ENCODE measurements at places on chromosomes 11 and 22.

DNA sequence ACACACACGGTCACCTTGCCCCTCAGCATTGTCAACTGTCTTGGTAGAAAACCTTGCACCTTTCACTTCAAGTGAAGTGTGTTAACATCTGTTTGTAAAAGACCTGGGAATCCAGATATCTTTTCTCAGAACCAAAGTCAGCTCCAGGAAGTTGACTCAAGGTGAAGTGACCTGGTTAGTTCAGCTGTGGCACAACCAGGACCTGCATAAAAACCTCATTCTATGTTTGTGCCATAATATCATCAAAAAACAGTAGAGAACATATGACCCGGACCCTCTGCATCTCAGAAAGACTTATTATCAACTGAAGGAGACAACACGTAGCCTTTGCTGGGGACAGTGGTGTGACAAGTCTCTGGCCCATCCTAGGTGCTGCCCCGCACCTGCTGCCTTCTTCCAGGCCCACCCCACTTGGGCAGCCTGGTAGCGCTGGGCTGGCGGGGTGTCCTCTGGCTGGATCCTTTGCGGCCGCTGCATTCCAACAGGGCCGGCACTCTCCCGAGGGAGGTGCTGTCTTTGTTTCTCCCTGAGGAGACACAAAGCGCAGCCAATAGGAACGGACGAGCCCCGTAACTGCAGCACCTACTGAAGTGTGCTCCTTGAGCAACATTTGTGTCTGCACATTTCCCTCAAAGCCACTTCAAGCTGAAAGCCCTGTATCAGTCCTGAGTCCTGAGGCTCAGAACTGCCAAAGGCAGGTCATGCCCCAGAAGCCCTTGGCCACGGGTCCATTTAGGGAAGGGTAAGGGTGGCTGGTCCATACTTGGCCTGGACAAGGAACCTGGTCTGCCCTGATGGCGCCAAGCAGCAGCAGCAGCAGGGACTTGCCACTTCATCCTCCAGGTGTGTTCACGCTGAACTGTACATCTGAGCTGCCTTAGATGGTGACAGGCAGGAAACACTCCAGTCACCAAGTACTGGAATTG lies 25.2 kb downstream of the LRRC74B start:
- no peak for DNase-seq

- no peak for DNase-seq
These were observed 318.7 kb downstream of the TMEM135 start for GRCh38 chr11:87356428-87356827.

- no peak for DNase-seq
These were observed 5.3 kb downstream of the LGALS12 start for GRCh38 chr11:63511048-63511748.

- no peak for DNase-seq
These were observed 216.1 kb upstream of the NTM start for GRCh38 chr11:131154351-131154750.

- no peak for DNase-seq
These were observed 534.7 kb downstream of the CNTN5 start for GRCh38 chr11:99555486-99555885.

DNA sequence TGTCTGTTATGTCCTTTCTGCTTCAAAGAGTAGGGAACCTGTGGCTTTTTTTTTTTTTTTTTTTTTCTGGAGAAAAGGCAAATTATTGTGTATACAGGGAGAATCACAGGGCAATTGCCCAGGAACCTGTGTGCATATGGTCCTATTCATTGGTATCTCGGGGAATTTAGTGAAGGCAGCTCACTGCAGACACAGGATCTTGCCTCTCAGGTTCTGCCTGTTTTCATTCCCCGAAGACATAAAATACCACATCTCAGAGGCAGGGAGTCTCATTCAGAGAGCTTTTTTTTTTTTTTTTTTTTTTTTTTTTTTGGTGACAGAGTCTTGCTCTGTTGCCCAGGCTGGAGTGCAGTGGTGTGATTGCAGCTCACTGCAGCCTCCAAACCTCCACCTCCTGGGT lies 88.3 kb downstream of the OSBP2 start:
- no peak for DNase-seq

- no peak for DNase-seq
These were observed 98.9 kb downstream of the CACNA1I start for GRCh38 chr22:39669432-39669831.

DNA sequence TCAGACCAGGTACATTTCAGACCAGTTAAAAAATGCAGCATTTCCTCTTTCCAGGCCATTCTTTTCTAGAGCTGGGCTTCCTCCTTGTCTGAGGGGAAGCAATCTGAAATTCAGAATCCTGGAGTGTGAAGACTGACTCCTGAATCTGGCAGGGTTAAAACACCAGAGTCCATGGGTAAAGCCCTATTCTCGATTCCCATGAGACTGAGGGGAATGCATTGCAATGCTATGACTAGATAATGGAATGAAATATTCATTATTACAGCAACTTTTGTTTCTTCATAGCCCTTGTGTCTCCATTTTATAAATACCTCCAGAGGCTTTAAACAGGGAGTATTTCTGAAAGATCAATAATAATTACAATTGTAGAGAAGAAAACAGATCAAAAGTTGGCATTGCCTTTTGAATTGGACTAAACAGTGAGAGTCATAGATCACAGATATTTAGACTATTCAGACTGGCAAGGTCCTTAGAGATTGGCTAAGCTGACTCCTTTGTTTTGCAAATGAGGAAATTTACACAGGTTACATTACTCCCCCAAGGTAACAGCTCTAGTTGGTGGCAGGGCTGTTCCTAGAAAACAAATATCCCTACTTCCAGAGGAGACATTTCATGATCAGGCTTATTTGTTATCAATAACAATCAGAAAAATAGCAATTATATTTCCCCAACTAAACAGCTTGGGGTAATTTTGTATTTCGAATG lies 632.6 kb upstream of the KIRREL3 start:
- DNase-seq: peak; percentile 1

- DNase-seq: no peak
These were observed 110.2 kb upstream of the MTNR1B start for GRCh38 chr11:92859156-92859690.

- peak; percentile 9 for DNase-seq
These were observed 35.6 kb upstream of the ADORA2A start for GRCh38 chr22:24391836-24392217.

DNA sequence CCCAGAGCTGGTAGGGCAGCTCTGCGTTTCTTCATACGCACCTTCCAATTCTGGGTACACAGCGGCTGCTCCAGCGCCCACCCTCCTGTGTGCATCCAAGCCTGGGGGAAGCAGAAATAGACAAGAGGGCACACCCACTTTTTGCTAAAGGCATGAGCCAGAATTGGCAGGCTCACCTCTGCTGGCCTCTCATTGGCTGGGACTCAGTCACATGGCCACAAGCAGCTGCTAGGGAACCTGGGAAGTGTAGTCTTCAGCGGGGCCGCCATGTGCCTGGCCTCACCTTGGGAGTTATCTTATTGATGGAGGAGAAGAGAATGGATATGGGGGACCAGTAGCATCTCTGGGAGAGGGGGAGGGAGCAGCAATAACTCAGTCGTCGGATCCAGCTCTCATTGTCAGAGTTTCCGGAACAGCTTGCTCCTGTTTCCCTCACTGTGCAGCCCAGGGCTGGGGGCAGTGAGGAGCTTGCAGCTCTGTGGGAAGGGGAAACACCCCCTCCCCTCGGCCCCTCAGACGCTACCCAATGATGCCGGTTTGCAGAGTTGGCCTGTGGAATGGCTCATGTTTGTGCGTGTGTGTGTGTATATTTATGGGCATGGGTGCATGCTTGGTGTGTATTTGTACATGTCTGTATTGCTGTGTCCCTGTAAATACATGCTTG lies 11.8 kb upstream of the MIEF1 start:
- peak; percentile 84 for DNase-seq

DNA sequence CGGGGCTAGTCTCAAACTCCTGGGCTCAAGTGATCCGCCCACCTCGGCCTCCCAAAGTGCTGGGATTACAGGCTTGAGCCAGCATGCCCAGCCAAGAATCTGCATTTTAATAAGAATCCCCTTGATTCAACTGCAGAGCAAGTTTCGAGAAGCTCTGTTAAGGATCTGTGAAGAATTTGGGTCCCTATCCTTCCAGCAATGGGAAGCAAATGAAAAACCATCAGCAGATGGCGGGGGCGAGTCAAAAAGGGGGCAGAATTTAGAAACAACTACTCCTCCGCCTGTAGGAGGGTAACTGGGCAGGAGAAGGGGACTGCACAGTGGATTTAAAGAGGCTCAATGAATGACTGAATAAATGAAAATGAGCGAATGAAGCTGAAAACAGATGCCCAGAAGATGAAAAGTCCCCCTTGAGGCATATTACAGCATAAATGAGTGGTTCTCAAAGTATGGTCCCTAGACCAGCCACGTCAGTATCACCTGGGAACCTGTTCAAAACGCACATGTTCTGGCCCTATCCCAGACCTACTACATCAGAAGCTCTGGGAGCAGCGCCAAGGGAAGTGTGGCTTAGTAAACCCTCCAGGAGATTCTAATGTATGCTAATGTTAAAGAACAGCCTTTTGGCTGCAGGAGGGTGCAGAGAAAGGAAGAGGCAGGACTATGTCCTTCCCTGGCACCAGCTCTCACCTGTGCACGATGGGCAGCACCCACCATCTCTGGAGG lies 15.0 kb downstream of the VWCE start:
- no peak for DNase-seq

DNA sequence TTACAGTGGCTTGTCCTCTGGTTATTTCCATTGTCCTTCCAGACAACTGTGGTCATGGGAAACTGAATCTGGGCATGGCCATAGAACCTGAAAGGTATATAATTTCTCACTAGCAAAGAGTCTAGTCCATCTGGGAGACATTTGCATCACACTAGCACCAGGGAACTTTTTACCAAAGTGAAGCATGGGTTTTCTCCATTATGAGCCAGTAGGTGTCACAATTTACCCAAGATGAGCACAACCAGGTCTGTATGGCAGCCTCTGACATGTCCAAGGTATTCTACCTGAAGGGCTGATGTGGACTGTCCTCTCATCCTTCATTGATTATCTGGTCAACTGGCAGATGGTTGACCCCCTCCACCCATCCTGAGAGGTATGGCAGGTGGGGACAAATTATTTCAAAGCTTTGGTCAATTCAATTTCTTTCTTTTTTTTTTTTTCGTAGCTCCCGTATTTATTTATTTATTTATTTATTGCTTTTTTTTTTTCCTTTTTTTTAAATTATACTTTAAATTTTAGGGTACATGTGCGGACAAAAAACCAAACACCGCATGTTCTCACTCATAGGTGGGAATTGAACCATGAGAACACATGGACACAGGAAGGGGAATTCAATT lies 425.9 kb downstream of the TMEM135 start:
- DNase-seq: no peak

GRCh38 chr11:35276396-35277145 lies 137.6 kb downstream of the CD44 start:
- DNase-seq: peak; percentile 24

- DNase-seq: no peak
These were observed 593.6 kb downstream of the NELL1 start for GRCh38 chr11:21262992-21263391.

GRCh38 chr22:30396871-30397655 lies at the start of gene SEC14L2:
Gene SEC14L2, plus strand, starts transcription at chr22:30397018. Its CDS starts 99 bp downstream, at chr22:30397117.
- DNase-seq: peak; percentile 44

- DNase-seq: peak; percentile 54
These were observed 723.3 kb downstream of the NTM start for GRCh38 chr11:132093536-132094259.

DNA sequence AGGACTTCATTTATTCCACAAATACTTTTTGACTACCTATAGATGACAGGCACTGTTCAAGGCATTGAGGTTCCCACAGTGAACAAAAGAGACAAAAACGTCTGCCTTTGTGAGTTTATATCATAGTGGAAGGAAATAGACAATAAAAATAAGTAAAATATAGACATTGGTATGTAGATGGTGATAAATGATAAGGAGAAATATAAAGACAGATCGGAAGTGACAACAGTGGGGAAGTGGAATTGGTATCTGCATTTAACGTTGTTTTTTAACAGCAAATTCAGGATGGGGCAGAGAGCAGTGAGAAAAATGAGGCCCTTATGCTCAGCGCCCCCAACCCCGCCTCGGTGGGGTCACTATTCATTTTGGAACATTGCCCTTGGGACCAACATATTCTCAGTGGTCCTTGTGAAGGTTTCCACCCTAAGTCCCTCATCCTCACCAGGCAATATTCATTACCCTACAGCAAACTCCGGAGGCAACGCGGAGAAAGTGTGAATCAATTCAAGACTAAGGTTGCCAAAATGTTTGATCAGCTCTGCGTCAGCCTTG lies 627 bp upstream of the PEX26 start:
- DNase-seq: no peak

DNA sequence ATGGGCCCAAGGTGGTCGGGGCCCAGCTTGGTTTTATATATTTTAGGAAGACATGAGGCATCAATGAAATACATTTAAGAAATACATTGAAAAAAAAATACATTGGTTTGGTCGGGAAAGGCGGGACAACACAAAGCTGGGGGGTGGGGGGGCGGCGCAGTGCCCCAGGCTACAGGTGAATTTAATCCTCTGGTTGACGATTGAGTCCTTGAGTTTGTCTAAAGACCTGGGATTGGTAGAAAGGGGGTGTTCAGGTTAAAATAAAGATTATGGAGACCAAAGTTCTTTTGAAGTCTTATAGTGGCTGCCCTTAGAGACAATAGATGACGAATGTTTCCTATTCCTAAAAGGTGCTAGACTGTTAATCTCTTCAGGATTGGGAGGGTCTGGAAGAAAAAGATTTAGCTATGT lies 3.1 kb downstream of the IFITM1 start:
- no peak for DNase-seq

GRCh38 chr11:126212089-126212660 lies 593 bp downstream of the FAM118B start:
- no peak for DNase-seq

DNA sequence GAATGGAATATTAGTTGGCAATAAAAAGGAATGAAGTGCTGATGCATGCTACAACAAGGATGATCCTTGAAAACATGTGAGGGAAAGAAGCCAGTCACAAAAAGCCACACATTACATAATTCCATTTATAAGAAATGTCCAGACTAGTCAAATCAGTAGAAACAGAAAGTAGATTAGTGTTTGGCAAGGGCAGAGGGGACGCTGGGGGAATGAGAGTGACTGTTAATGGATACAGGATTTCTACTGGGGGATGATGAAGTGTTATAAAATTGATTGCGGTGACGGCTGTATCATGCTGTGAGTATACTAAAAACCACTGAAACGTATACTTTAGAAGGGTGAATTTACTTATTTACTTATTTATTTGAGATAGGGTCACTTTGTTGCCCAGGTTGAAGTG lies 57.9 kb downstream of the C11orf58 start:
- DNase-seq: no peak

DNA sequence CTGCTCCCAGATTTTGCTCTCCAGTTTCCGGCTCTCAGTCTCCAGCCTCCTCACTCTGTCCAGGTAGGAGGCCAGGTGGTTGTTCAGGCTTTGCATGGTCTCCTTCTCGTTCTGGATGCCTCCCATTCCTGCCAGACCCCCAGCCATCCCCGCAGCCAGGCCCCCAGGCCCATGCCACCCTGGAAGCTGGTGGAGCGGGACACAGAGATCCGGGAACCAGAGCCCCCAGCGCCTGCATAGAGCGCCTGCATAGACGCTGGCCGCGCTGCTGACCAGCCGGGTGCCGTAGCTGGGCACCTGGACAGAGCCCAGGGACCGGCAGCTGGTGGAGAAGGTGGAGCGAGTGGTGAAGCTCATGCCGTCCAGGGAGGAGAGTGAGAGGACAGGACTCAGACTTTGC lies 82.7 kb upstream of the LDLRAD3 start:
- no peak for DNase-seq

Measured in suppressor macrophage (primary cell).